Effector memory CD4-positive, alpha-beta T cell (primary cell): ENCODE measurements at places on chromosomes 1 and 21.

DNA sequence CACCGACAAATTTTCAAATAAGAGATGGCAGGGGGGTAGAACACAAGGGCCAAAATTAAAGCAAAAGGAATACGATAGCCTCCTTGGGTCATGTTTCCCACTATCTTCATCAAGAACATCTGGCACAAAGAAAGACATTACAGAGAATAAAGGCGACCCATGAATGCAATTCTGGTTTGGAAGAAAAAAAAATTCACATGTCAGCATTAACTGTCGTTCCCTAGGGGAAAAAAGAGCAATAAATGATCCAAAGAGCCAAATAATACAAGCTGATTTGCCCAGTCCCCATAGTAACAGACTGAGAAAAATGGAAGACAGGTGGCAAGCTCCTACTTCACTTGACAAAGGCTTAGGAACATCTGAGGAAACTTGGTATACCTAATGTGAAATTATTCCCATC is 4.5 kb downstream of the STIL start:
- no peak overlapping the region for H3K27ac ChIP-seq
- no peaks in the 10 kb centered on the region for H3K36me3 ChIP-seq
- no peak overlapping the region for H3K4me3 ChIP-seq
- DNase-seq: no peak

DNA sequence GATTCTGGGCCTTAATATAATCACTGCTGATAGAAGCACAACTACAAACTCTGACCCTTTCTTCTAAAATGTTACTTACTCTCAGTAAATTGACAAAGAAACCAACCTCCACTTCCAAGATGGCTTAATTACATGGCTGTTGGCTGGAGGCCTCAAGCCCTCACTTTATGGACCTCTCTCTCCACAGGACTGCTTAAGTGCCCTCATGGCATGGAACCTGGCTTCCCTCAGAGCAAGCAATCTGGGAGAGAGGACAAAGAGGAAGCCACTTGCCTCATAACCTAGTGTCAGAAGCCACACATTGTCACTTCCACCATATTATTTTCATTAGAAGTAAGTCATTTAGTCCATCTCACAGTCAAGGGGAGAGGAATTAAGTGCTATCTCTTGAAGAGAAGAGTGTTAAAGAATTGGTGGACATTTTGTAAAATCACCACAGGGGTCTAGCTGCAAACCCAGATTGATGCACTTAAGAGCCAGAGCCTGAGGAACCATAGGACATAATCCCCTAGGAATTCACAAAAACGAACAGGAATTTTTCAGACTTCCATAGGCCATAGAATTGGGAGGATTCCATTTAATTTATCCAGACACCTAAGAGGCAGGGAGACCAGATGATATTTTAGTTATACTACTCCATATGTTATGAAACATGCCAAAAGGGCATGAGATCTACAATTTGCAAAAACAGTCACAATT is 97.5 kb upstream of the TNFSF4 start:
- no peak overlapping the region for H3K27ac ChIP-seq
- H3K36me3 ChIP-seq: no peaks in the 10 kb centered on the region
- no peak overlapping the region for H3K4me3 ChIP-seq

GRCh38 chr21:36419996-36420395 is 34.8 kb downstream of the CHAF1B start:
- no peaks in the 10 kb centered on the region for H3K27me3 ChIP-seq
- H3K36me3 ChIP-seq: no peaks in the 10 kb centered on the region
- no peak for DNase-seq
- no peaks in the 10 kb centered on the region for H3K4me1 ChIP-seq
- no peak overlapping the region for H3K27ac ChIP-seq

- H3K27ac ChIP-seq: no peak overlapping the region
- H3K36me3 ChIP-seq: no peaks in the 10 kb centered on the region
- DNase-seq: no peak
- no peaks in the 10 kb centered on the region for H3K4me1 ChIP-seq
These were observed 541.7 kb upstream of the PBX1 start for GRCh38 chr1:164017239-164017638.

- no peak overlapping the region for H3K4me3 ChIP-seq
- peaks cover 19% of the 10 kb centered on the region for H3K4me1 ChIP-seq
- no peak overlapping the region for H3K27ac ChIP-seq
- H3K27me3 ChIP-seq: no peaks in the 10 kb centered on the region
- DNase-seq: no peak
These were observed 5.4 kb upstream of the TNFRSF25 start for GRCh38 chr1:6471086-6471969.

GRCh38 chr1:242219298-242219901 is 220.5 kb upstream of the MAP1LC3C start:
- H3K27ac ChIP-seq: no peak overlapping the region
- DNase-seq: no peak
- H3K4me3 ChIP-seq: no peak overlapping the region
- no peaks in the 10 kb centered on the region for H3K27me3 ChIP-seq
